Pancreas (tissue), 10 donors: ENCODE measurements at places on chromosomes 6 and 20. TPM values are rescaled to one million over a fixed set of nuclear protein-coding genes. Genes with fewer than 3 reads are reported as not detected.

GRCh38 chr20:687468-688203 is 12.0 kb upstream of the SCRT2 start:
- no peak overlapping the region for H3K4me3 ChIP-seq
- H3K27me3 ChIP-seq = no peaks in the 10 kb centered on the region
- H3K36me3 ChIP-seq = no peaks in the 10 kb centered on the region
- no peaks in the 10 kb centered on the region for H3K4me1 ChIP-seq

DNA sequence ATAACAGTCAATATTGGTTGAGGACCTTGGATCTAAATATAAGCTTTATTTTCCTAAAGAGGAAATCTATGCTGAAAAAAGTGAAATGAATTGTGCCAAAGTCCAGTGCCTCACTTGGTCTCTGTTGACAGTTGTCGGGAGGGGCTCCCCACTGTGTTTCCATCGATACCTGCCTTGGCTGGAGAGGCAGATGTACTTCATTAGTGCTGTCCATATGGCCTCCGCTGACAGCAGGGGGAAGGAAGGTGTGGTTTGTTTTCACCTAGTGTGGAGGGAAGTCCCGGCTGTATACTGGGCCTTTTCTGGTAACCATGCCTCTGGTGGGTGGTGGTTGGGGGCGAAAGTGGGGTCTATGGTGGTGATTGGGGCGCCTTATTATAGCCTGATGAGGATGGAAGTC is 42.7 kb downstream of the CD2AP start:
- no peak overlapping the region for H3K4me3 ChIP-seq
- H3K4me1 ChIP-seq = peaks cover 26% of the 10 kb centered on the region
- DNase-seq = no peak
- no peaks in the 10 kb centered on the region for H3K27me3 ChIP-seq
- H3K27ac ChIP-seq = no peak overlapping the region

GRCh38 chr6:79072640-79073181 is 5.3 kb downstream of the PHIP start:
- peaks cover 23% of the 10 kb centered on the region for H3K4me1 ChIP-seq
- H3K27ac ChIP-seq = no peak overlapping the region
- no peaks in the 10 kb centered on the region for H3K36me3 ChIP-seq
- no peak overlapping the region for H3K4me3 ChIP-seq
- DNase-seq = no peak

The INSM1 gene
- 23.7 TPM for polyA plus RNA-seq

The ERVFRD-1 gene
- 0.07 TPM for polyA plus RNA-seq

The IPCEF1 gene
- polyA plus RNA-seq = 0.53 TPM

DNA sequence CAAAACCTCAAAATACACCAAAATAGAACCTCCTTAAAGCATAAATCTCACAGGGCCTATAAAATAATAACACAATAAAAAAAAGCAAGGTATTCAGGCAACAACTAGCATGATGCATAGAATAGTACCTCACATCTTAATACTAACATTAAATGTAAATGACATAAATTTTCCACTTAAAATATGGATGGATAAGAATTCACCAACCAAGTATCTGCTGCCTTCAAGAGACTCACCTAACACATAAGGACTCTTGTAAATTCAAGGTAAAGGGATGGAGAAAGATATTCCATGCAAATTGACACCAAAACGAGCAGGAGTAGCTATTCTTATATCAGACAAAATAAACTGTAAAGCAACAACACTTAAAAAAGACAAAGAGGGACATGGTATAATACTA is 52.2 kb downstream of the PERP start:
- no peak overlapping the region for H3K4me3 ChIP-seq
- no peak for DNase-seq
- H3K4me1 ChIP-seq = no peaks in the 10 kb centered on the region

DNA sequence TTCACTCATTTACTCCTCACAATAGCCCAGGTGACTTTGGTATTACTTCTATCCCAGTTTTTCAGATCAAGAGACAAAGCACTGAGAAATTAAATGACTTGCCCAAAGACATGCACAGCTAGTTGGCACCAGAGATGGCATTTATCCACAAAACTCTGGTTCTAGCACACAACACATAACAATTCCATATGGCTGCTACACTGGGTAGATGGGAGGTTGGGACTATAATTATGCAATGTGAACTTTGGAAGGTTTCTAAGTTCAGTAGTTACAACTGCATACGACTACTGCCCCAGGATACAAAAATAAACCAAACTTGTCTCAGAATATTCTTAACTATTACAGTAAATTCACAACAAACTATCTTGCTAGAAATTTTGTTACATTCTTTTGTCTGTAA is 54.2 kb upstream of the MLIP start:
- H3K27me3 ChIP-seq = no peaks in the 10 kb centered on the region
- H3K27ac ChIP-seq = no peak overlapping the region
- no peak overlapping the region for H3K4me3 ChIP-seq
- no peaks in the 10 kb centered on the region for H3K36me3 ChIP-seq

GRCh38 chr6:90139272-90139817 is 157.3 kb downstream of the BACH2 start:
- H3K36me3 ChIP-seq = no peaks in the 10 kb centered on the region
- no peaks in the 10 kb centered on the region for H3K4me1 ChIP-seq
- no peak overlapping the region for H3K4me3 ChIP-seq
- H3K27me3 ChIP-seq = no peaks in the 10 kb centered on the region
- H3K27ac ChIP-seq = no peak overlapping the region
- no peak for DNase-seq

The SEL1L2 gene
- not detected for polyA plus RNA-seq

DNA sequence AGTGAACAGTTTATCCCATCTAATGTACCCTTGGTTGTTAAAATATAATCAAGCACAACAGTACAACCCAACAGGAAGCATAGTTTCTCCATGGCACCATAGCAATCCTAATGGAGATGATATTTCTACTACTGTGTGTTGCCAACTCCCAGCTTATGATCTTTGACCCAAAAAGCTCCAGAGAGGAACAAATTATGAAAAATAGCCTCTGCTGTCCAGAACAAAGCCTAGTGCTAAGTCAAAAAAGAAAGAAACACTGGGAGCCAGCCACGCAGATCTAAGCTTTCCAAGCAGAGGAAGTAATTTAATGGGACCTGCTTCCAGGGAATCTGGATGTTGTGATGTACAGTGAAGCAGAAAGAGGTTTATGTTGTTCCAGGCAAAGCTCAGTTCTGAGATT is 52.2 kb upstream of the TASP1 start:
- no peak for DNase-seq
- H3K36me3 ChIP-seq = no peaks in the 10 kb centered on the region
- H3K4me3 ChIP-seq = no peak overlapping the region
- H3K27me3 ChIP-seq = no peaks in the 10 kb centered on the region

DNA sequence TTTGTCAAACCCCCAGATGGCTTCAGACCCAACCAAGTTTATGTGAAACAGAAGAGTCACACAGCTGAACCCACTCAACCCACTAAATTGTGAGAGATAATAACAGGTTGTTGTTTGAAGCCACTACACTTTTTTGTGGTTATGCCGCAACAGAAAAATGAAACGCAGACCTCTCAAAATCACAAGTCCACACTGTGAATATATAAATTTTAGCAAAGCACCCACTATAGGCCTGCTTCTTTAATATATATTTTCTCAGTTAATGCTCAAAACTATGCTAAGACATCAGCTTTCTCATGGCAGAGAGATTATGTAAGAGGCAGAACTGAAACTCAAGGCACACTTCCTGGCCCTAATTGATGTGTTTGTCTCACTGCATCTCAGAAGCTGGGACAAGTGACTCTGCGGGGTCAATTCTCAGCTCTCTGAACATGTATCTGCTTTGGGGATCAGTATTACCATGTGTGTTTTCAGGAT is 27.7 kb downstream of the MAP3K5 start:
- H3K36me3 ChIP-seq = no peaks in the 10 kb centered on the region
- DNase-seq = no peak
- no peaks in the 10 kb centered on the region for H3K27me3 ChIP-seq
- H3K4me1 ChIP-seq = peaks cover 47% of the 10 kb centered on the region

DNA sequence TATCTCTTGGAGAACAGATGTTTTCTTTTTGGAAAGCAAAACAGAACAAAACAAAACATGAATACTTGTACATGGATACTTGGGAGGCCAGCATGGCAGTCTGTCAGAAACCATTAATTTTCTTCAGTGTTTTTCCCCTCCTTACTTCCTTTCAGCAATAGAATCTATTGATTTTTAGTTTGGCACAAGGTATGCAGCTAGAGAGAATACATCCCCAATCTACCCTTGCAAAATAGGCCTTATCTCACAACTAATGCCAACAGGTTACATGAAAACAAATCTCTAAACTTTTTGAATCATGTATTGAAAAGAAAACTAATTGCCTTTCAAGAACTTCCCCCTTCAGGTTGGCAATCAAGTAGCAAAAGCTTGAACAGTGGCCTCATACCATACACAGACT is 2.8 kb downstream of the PGK2 start:
- no peak overlapping the region for H3K4me3 ChIP-seq
- no peaks in the 10 kb centered on the region for H3K4me1 ChIP-seq
- H3K27ac ChIP-seq = no peak overlapping the region

- H3K36me3 ChIP-seq = no peaks in the 10 kb centered on the region
- no peak overlapping the region for H3K4me3 ChIP-seq
- no peak overlapping the region for H3K27ac ChIP-seq
- H3K27me3 ChIP-seq = no peaks in the 10 kb centered on the region
- DNase-seq = no peak
Observed at GRCh38 chr6:128370072-128370471, 150.3 kb downstream of the PTPRK start.

DNA sequence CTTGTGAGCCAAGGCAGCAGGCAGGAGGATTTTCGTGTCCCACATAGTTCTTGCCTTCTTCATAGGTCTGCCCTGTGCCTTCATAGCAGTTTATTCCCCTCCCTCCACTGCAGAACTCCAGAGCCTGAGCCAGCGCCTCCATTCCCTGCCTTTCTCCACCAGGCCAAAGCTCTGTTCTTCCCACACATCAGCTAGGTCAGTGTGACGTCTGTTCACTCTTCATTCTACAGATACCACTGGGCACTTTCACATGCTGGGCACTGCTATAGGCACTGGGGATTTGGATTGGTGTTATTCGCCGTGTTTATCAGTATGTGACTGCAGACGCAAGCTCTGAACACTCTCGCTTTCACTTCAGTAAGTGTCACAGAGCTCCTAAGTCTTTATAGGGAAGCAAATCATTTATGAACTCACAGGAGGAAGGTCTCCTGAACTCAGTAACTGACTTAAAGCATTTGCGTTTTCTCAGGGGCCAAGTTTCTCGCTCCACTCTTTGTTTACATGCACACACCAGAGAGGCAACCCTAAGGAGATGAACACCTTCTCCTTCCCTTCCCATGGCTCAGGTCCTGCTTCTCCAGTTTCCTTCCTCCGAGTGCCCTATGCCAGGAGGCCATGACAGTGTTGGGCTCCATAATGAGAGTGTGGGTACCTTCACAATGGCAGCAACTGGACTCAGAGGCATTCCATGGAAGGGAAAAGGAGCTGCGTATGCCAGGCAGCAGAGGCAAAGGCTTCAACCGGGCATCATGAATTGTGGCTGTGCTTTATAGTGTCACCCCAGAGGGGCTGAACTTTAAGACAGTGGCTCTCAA is 6.3 kb upstream of the APMAP start:
- H3K27me3 ChIP-seq = no peaks in the 10 kb centered on the region
- H3K27ac ChIP-seq = no peak overlapping the region
- no peaks in the 10 kb centered on the region for H3K36me3 ChIP-seq
- H3K4me3 ChIP-seq = no peak overlapping the region

DNA sequence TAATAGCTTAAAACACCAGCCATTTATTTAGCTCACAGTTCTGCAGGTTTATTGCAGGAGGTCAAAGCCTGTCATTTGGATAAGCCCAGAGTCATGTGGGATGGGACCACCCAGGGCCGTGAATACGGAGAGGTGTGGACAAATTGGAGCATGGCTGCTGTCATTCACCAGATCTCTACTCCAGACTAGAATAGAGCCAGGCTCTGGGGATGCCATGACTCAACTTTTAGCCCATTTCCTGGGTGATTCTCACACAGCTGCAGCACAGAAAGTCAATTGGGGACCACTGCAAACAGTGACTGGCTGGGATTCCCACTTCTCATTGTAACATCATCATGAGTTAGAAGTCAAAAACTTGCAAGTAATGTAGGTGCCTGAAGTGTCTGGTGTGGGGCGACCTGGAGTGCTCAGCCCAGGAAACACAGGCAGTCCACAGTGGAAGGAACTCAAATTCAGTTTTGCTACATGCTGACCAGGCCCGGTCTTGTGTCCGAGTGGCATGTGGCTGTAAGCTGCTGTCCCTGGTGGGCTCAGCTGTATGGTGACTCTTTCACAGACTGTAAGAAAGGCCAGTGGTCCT is 174.3 kb downstream of the SCP2D1 start:
- H3K36me3 ChIP-seq = no peaks in the 10 kb centered on the region
- H3K27me3 ChIP-seq = no peaks in the 10 kb centered on the region
- no peaks in the 10 kb centered on the region for H3K4me1 ChIP-seq
- no peak for DNase-seq
- no peak overlapping the region for H3K27ac ChIP-seq

The IL17A gene
- polyA plus RNA-seq = not detected

GRCh38 chr20:58907320-58908137 is 55.0 kb downstream of the GNAS start:
- peaks cover 32% of the 10 kb centered on the region for H3K4me1 ChIP-seq
- H3K4me3 ChIP-seq = no peak overlapping the region
- peaks cover 23% of the 10 kb centered on the region for H3K36me3 ChIP-seq
- H3K27ac ChIP-seq = peak overlapping the region; percentile 77
- peak; percentile 85 for DNase-seq

DNA sequence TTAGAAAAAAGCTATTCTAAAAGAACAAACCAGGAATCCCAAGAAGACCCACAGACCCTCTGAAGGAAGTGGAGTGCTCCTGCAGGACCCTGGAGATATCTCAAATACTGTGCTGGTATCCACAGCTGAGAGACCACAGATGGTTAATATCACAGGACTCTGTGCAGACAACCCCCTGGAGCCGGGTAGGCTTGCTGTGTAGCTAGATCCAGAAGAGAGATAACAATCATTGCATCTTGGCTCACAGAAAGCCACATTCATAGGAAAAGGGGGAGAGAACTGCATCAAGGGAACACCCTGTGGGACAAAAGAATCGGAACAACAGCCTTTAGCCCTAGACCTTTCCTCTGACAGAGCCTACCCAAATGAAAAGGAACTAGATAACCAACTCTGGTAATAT is 689.5 kb downstream of the PHF3 start:
- no peak overlapping the region for H3K27ac ChIP-seq
- H3K36me3 ChIP-seq = no peaks in the 10 kb centered on the region
- no peaks in the 10 kb centered on the region for H3K4me1 ChIP-seq
- no peak overlapping the region for H3K4me3 ChIP-seq
- DNase-seq = no peak

GRCh38 chr6:117870486-117871242 is 36.4 kb upstream of the SLC35F1 start:
- no peaks in the 10 kb centered on the region for H3K36me3 ChIP-seq
- H3K4me3 ChIP-seq = no peak overlapping the region
- no peak overlapping the region for H3K27ac ChIP-seq
- H3K27me3 ChIP-seq = no peaks in the 10 kb centered on the region
- DNase-seq = no peak
- H3K4me1 ChIP-seq = no peaks in the 10 kb centered on the region

The BPIFA1 gene
- polyA plus RNA-seq = not detected

- no peaks in the 10 kb centered on the region for H3K36me3 ChIP-seq
- H3K4me1 ChIP-seq = no peaks in the 10 kb centered on the region
- H3K27me3 ChIP-seq = no peaks in the 10 kb centered on the region
Observed at GRCh38 chr6:57256541-57256940, 34.4 kb upstream of the RAB23 start.

The MPIG6B gene
- polyA plus RNA-seq = 0.05 TPM

The HLA-G gene
- polyA plus RNA-seq = 0.15 TPM

The SLC52A3 gene
- 1.6 TPM for polyA plus RNA-seq

GRCh38 chr6:66568271-66568670 is 861.2 kb upstream of the EYS start:
- H3K4me3 ChIP-seq = no peak overlapping the region
- no peaks in the 10 kb centered on the region for H3K4me1 ChIP-seq
- no peak overlapping the region for H3K27ac ChIP-seq
- H3K36me3 ChIP-seq = no peaks in the 10 kb centered on the region
- no peak for DNase-seq
